ENCODE measurements at places on chromosomes 3 and 15.

DNA sequence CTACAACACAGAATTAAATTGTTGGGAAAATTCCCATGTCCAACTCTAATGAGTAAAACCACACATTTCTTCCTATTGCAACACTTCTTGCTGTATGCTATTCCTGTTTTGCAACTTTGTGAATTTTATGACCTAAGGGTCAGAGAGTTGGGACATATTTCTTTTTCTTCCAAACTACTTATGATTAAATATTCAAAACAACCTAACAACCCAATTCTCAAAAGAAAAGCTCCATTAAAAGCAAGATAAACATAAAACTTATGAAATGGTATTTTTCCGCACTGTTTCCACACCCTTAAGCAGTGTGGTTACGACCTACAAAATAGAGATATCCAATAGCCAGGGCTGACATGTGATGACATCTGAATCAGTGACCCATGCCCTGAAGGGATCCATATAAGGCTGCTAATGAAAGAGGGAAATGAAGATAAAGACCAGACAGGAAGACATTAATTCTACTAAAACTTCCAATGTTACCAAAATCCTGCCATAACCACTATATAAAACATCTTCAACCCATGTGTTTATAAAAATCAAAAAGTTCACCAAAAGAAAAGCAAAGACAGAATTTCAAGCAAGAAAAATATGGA, 45.6 kb downstream of the DMXL2 start:
- DNase-seq, result no peak

GRCh38 chr3:160893207-160893606, 137.2 kb downstream of the PPM1L start:
- no peak for DNase-seq

GRCh38 chr3:150036780-150037179, 66.1 kb upstream of the PFN2 start:
- DNase-seq, result no peak

GRCh38 chr3:71854706-71855105, 69.8 kb upstream of the PROK2 start:
- no peak for DNase-seq

DNA sequence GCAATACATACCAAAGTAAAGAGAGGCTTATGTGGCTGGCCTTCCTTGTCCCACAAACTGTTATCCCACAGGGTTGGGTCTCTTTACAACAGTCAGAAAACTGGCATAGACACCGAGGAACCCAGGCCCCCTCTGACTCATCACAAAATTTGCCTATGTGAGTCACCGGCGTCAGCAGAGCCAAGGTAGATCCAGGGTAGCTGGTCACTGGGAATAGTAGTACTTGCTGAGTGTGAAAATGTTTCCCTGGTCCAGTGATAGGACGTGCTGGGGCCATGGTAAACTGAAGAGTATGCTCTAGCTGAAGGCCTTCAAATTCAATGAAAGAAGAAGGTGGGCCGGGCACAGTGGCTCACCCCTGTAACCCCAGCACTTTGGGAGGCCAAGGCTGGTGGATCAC, 27.1 kb upstream of the SKIL start:
- DNase-seq, result no peak

DNA sequence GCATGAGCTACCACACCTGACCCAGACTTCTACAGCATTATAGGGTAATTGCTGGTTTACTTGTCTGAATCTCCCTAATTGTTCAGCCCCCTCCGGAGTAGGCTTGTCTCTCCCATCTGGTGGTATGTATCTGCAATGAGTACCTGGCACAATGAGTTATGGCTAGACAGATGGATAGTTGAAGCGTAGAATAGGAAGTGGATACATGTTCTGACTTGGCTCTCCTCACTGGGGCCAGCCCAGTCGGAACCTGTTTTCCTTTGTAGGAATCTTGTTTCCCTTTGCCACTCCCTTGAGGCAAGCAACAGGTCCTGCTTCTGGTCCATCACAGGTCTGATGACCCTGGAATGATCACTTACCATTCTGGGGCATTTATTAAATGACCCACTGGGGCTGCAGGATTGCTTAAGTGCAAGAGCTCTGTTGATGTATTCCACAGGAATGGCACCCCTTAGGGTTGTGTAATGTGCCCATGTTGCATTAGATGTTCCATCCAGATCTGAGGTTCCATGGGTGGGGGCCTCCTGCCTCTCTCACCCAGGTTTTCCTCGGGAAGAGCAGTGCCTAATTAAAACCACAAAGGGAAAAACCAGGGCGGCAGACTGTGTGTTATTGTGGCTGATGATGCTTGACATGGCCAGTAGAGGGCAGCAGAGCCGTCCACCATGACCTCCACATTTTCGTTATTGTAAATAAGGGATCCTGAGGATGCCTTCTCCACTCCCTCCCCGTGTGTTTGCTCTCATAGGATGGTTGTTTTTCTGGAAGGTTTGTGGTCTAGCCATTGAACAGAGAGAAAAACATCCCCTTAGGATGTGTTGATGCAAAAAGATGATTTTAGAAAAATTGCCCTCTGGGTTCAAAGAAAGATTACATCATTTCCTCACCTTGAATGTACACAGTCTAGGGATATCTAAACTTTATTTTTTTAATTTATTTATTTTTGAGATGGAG, 58.0 kb downstream of the CMTM8 start:
- DNase-seq, result peak; percentile 61

- no peak for DNase-seq
Measured at GRCh38 chr15:72783004-72783639, 436 bp downstream of the ADPGK start.

DNA sequence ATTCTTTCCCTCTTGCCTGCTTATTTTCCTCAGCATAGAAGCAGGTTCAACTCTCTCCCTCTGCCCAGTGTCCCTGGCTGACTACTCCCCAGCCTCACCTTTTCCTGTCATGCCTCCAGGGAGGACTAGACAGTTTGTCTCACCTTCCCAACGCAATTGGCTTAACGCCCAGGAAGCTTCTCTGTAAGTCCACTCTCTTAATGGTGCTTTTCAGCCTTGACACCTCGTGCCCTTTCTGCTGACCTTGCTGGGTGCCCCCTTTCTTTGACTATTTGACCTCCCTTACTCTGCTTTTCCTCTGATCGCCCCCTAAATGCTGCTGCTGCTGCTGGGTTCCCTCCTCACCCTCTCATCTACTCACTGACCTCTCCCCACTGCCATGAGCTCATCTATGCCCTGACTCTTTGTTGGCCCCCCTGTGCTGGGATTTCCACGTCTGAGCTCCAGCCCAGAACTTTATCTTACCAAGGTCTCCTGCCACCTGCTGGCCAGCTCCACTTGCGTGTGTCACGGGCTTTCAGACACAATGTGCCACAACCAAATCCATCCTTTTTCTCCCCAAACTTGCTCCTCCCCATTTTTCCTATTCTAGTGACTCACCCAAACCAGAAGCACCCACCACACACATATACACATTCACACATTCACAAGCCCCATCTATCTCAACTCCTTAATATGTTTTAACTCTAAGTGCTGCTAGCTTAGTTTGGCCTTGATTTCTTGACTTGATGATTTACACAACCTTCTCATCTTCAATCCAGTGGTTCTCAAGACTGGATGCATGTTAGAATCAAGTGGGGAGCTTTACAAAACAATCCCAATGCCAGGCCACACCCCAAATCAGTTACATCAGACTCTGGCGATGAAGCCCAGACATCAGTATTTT, 16.6 kb downstream of the EPB42 start:
- peak; percentile 57 for DNase-seq

GRCh38 chr3:183491109-183491922, 62.9 kb upstream of the MCF2L2 start:
- no peak for DNase-seq

DNA sequence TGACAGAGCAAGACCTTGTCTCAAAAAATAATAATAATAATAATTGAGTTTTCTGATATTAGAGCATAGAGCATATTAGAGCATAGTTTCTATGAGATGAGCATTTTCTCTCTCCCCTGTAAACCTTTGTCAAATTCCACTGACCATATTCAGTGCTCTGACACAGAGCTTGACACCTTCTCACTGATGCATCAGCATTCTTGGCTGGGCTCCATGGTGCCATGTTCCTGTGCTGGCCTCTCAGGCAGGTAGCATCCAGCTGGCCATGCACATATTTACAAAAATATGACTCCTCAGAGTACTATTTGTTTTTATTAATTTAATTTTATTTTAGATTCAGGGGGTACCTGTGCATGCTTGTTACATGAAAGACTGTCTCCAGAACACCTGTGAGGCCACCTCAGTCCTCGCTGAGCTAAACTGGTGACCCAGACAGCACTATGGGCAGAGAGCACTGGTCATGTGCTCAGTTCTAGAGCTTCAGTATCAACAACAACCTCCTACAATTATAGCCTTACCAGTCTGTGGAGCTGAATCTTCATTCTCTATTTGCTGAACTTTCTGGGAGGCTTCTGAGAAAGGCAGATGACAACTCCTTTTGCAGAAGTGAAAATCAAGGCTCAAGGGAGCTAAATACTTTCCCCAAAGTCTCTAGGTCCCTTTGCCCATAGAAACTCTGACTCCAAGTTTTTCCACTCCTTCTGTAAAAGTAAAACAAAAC, 21.6 kb upstream of the SLC28A2 start:
- no peak for DNase-seq

DNA sequence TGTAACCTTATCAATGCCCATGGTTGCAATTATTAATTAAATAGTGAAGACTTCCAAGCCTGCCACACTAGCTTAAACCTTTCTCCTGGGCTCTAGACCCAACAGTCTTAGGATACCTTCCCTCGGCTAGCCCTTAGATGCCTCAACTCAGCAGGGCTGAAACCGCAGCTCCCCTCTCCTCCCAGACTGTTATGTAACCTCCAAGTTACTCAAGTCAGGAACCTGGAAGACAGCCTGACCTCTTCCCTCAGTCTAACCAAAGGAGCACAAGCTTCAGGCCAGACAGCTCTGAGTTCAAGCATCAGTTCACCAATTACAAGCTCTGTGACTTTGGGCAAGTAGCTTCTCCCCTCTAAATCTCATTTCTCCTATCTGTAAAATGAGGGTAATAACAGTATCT, 70.5 kb upstream of the HACD2 start:
- no peak for DNase-seq

DNA sequence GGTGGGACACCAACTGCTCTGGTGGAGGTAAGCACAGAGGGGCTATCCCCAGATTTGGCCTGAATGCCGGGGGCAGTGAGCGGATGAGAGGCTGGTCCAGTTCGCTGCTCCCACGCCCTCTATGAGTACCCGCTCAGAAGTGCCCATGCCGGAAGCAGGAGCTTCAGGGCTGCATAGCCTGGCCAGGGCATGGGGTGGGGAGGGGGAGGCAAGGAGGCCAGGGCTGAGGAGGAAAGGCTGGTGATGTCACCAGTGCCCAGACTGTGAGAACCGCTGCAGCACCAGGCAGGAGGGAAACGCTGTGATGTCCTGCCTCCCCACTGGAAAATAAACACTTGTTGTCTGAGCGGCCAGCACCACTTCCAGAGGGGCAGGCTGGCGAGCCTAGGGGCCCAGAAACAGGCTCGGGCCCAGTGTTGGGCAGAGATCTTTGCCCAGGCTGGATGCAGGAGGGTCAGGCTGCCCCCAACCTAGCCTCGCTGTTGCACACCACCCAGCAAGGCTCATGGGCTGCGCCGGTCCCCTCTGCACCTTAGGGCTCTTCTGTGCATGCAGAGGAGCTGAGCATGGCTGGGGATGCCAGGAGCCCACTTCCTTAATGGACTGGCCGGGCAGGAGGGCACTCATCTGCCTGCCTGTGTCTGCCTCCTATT, 10.9 kb upstream of the DLL4 start:
- no peak for DNase-seq

DNA sequence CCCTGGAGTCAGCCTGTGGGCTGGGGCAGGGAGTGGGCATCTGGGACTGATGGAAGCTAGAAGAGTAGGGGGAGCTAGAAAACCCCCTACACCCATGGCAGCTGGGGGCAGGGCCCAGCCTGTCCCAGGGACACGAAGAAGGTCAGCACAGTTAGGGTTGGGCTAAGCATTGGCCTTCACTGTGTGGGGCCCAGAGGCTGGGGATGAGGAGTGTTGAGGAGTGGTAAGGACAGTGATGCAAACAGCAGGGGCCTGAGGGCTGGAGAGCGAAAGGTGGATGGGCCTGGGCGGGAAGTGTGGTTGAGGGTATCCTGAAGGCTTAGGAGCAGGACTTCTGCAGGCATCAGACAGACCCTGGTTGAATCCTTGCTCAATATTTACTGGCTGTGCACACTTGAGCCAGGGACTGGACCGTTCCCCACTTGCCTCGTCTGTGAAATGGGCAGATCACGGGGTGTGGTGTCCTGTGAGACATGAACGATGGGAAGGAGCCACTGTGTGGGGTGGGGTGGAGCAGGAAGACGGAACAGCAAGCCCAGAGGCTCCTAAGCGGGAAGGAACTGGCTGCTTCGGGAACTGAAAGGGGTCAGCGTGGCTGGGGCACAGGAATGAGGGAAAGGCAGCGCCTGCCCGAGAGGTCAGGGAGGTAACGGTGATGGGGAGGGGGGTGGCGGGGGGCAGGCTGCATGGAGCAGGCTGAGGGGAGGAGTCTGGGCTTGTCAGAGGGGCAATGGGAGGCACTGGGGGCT, 7.3 kb downstream of the PRKCD start:
- DNase-seq, result no peak

DNA sequence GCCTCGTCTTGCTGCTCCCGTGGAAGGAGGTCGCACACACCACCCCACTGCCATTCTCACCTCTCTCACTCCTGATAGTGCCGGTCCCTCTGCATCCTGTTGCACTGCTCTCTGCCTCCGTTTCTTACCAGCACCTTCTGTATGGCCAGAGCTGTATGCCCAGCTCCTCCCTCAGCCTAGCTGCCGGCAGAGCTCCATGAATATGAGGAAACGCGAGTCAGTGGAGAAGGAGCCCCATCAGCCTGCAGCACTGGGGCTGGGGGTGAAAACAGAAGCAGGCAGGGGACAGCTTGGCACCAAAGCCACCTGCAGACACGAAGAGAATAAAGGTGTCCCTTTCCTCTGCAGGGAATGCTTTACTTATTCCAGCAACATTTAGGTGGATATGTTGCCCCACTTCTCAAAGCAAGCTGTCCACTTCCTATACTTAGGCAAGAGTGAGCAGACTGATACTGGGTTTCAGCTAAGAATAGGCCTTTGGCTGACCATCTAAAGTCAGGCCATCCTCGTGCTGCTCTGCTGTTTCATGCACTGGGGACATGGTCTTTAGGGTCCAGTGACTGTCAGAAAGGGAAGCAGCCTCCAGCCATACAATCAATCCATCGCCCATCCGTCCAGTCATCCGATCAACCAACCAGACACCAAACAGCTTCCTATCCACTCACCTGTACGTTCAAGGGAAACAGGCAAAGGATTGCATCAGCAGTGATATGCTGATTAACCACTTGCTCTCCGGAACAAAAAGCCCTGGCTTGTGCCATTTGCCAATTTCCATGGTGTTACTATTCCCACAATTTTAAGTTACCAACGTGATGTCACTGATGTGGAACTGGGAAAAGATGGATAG, 222.7 kb downstream of the XXYLT1 start:
- no peak for DNase-seq

DNA sequence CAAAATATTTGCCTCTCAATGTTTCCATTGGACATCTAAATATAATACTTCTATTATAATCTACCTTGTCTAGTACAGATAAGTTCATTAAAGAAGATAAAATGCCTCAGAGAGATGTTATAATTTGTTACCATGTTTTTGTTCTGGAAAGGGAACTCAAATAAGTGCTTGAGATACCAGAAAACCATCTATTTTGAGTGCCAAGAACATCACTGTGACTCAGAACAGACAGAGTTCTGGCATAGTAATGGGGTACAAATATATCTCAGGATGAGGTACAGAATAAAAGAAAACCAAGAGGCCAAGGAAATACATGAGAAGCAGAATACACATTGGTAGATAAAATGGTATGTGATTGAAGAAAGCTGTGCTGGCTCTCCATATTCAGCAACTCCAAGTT, 58.9 kb downstream of the IMPG2 start:
- DNase-seq, result no peak

All from activated naive CD8-positive, alpha-beta T cell treated with anti-CD3 and anti-CD28 coated beads, Interleukin-2, amount 10 ng/mL, durations not matched to agents 7 days and 5 days (primary cell).